ENCODE measurements at places on chromosomes 6 and 20.

DNA sequence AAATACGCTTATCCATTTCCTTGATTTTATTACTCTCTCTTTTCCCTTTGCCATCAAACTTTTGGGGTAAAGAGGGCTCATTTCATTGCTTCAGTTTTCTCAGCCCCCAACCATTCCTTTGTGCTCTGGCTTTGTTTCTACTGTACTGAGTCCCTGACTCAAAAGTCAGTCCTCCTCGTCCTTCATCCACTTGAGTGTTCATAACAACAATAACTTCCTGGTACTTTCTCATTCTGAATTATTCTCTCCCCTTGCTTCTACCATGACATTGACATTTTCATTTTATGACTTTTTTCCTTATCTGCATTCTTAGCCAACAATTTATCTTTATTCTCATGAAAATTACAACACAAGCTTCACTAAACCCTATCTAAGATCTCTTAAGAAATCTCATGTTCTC is 911 bp downstream of the ENPP3 start:
- no peak for DNase-seq

DNA sequence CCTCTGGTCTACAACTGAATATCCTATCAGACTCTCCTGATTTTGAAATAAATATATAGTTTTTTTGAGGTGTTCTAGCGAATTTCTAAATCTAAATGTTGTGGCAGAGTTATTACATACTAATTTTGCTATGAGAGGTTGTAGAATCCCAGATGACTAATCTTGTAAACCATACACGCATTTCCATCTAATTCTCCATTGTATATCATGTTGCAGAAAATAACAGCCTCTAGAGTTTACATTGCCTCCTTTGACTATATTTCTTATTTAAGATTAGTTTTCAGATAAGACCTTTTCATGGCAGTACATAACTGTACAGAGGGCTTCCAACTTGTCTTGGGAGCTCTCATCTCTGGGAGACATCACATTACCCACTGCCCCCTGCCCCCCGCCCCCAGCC is 22.9 kb downstream of the PTPN1 start:
- no peak for DNase-seq

DNA sequence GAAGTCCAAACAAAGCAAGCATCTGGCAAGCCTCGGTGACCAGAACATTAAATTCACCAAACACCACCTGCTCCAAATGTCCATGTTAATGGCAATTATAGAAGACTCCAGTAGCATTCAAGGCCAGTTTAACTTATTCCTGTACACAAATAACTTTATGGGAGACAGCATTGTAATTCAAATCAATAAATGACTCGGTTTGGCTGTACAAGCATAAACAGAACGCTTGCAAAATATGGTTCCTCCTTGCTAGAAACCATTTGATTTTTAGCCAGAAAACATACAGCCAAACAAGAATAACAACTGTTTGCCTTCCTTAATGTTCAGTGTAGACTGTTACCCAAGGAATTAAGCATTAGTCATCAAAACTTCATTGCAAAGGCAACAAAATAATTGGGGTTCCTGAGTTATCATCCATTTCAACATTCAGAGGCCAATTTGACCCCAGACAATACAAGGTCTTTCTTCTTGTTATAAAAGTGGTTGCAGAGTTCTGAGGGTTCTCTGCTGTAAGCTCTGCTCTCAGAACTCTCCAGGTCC is 125.1 kb downstream of the BFSP1 start:
- no peak for DNase-seq

DNA sequence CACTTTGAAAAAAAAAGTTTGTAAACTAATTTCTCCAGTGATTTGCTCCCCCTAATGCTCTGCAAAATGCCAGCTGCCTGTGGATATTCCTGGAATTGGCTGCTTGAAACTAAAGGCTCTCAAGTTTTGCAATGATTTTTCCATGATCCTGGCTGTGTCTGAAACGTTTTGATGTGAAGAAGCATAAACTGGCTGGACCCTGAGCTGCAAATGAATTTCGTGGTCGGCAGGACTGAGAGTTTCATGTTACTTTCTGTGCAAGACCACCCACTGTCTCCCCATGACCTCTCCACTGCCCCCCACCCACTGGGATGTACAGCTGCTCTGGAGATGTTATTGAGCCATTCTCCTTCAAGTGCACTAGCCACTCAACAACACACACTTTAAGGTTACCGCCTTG is 171.3 kb upstream of the SSTR4 start:
- no peak for DNase-seq

- DNase-seq = peak; percentile 91
Measured at GRCh38 chr6:25992413-25993340, 30.1 kb downstream of the TRIM38 start.

DNA sequence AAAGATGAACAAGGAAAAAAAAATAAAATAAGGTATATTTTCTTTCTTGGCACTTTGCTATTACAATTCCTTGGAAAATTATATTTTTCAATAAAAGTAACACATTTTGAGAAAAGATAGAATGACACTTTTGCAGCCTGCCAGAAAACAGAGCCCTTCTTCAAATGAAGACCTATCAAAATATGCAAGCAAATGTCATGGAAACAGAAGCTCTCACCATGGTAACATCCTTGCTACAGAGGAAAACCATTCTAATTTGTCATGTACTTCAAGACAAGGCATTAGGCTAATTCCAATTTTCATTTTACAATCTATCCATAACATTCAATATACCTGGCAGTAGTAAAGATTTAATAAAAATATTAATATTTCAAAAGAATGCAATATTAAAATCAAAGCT is 177.9 kb downstream of the RNGTT start:
- DNase-seq = no peak

Measured in fibroblast of upper back skin (primary cell).